ENCODE measurements at places on chromosomes 4 and X. TPM values are rescaled to one million over a fixed set of nuclear protein-coding genes. Genes with fewer than 3 reads are reported as not detected.

Gene MAGEB2
- not detected for total RNA-seq

Gene EDA2R
- 8.1 TPM for total RNA-seq

Gene PNMA5
- 0.64 TPM for total RNA-seq

Gene SHROOM3
- total RNA-seq = 27.6 TPM

Gene CLIC2
- total RNA-seq = 1.3 TPM

Gene RHOH
- total RNA-seq = under 0.01 TPM

Gene ALAS2
- total RNA-seq = not detected

Gene NOX1
- total RNA-seq = under 0.01 TPM

Gene RAB33A
- 1.3 TPM for total RNA-seq

Gene BRS3
- total RNA-seq = not detected

Gene FGFR3
- total RNA-seq = 0.86 TPM

Data from fibroblast of villous mesenchyme (primary cell).